ENCODE measurements at places on chromosomes 3 and 15.

- DNase-seq: no peak
Observed at GRCh38 chr15:80698676-80699075, 3.6 kb downstream of the ABHD17C start.

- DNase-seq: no peak
Observed at GRCh38 chr15:44706401-44706800, 4.7 kb downstream of the PATL2 start.

DNA sequence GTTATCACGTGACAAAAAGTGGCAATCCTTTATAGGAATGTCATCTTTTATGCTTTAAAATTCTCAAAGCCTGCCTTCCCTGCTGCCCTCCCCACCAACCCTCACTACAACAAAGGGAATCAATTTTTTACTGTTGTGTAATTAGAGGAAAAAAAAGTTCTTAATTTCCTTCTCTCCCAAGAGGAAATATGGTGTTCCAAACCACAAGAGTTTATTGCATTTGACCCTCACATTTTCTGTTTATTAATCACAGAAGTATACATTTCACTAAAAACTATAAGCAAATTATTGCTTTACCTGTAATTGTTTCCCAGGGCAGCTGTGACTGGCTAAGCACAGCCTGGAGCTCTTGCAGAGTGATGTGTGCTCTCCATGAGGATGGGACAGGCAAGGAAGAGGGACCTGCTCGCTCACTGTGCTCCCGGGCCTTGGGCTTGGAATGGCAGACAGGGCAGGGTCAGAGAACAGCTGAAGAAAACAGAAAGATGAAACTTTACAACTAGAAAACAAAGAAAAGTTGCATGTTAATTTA lies 31.3 kb upstream of the ATP10A start:
- no peak for DNase-seq

DNA sequence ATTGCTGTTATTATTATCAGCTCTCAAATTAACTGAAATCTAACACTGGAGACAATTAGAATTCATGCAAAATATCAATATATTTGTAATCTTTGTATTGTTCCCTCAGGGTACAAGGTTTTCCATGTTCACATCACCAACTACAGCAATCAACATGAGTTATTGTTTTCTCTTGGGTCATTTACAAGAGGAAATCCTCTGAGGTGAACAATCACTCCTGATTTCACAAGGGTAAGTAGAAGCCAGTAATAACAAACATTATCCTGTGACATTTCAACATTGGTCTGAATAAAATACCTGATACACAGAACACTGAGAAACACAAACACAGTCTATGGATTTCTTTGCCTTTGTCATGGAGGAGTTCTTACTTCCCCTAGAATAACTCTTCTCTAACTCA lies 174.0 kb downstream of the SUCNR1 start:
- DNase-seq: no peak

GRCh38 chr3:43616034-43616433 lies 5.8 kb downstream of the ANO10 start:
- DNase-seq: no peak

DNA sequence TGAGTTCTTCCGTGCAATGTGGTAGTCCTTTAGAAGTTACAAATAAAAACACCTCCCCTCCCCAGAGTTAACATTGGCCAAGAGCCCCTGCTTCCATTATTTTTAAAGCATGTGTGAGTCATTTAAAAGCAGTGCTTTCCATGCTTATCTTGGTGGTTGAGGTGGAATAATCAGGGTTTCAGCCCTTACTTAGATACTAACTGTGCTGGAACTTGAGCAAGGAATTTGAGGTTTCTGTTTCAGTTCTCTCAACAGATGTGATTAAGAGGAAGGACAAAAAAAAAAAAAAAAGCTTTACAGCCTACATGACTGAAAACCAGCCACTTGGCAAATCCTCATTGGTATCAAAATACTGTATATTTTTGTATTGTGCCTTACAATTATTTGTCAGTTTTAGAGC lies 64.5 kb downstream of the CGNL1 start:
- DNase-seq: no peak

GRCh38 chr3:134904776-134905646 lies 110.0 kb downstream of the EPHB1 start:
- DNase-seq: no peak

- DNase-seq: no peak
Observed at GRCh38 chr15:45185069-45185779, 2.5 kb downstream of the SHF start.

GRCh38 chr3:50493623-50494022 lies 9.8 kb downstream of the CACNA2D2 start:
- no peak for DNase-seq

GRCh38 chr3:126621627-126622345 lies 33.1 kb downstream of the TXNRD3 start:
- DNase-seq: no peak

- DNase-seq: no peak
Observed at GRCh38 chr3:172099495-172099808, 60.1 kb downstream of the FNDC3B start.

- no peak for DNase-seq
Observed at GRCh38 chr3:165523801-165524200, 313.4 kb downstream of the BCHE start.

GRCh38 chr3:137771401-137772213 lies 7.5 kb downstream of the SOX14 start:
- no peak for DNase-seq

DNA sequence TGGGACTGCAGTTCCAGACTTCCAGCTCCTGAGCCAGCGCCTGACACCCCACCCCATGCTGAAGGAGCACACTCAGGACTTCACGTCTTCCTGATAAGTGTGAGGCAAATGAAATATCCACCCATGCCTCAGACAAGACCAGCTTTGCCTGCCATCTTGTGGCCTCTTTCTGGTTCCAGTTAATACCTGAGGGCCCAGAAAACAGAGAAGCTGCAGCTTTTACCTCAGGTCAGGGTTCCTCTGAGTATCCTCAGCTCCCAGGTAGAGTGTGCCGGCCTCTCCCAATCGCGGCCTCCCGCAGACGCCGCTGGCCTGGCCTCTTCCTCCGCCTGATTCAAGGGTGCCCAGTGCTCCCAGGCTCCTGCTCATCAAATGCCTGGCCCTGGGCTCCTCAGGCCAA lies 5.1 kb upstream of the KLHL6 start:
- DNase-seq: no peak

DNA sequence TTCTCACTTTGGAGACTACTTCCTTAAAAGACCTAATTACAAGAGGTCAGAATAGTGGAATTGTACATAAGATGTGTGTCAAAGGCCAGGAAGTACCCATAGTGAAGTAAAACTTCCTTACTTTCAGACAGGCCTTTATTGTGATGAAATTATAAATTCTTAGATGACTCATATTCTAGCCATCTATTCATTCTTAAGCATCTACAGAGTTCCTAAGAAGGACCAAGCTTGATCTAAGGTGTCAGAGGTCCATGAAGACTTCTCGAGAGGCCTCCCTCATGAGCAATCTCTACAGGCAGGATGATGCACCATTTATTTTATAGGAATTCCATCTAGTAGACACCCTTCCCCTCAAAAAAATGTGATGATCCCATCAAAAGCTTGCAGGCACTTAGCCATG lies 493.3 kb downstream of the MAGI1 start:
- no peak for DNase-seq

DNA sequence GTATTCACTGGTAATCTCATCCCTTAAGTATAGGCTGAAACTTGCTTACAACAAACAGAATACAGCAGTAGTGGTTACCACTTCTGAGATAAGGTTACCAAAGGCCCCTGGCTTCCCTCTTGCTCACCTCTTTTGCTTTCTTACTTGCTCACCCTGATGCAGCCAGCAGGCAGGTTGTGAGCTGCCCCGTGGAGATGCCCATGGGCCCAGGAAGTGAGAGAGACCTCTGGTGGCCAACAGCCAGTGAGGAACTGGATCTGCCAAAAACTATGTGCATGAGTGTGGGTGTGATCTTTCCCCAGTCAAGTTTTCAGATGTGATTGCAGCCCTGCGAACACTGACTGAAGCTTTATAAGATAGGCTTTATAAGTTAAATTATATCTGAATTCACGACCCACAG lies 48.7 kb downstream of the NMNAT3 start:
- no peak for DNase-seq

GRCh38 chr15:98144388-98144787 lies 183.9 kb downstream of the ARRDC4 start:
- DNase-seq: no peak

DNA sequence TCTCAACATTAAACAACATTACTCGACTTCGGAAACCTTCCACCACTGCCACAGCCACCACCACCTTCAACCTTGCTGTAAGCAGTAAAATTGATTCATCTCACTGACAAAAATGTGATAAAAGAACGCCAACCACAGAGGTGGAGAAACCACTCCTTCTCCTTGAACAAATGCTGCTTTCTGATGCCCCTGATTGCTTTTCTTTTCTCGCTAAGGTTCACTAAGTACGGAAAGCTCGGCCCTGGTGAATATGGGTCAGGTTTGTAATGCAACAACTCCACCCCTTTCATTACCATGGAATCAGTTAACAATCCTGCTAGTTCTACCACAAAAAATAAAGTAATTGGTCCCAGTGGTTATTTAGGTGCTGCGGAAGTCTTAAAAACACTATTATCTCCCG lies 44.9 kb downstream of the MEIS2 start:
- DNase-seq: no peak

DNA sequence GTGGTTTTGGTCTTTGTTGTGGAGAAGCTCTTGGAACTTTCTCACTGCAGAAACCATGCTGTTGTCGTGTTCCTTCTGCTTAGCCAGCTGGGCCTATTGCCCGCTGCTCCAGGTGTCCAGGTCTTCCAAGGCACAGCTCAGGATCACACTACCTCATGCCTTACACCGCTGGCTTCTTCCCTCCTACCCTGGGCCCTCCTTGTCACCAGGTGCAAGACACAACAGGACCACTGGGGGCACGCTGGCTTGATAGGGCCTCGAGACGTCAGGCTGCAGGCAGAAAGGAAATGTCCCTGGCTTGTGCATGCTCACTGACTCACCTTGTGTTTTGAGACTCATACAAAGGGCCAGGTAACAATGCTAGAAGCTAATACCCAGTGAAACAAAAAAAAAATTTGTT lies 32.3 kb downstream of the PAQR9 start:
- peak; percentile 61 for DNase-seq

DNA sequence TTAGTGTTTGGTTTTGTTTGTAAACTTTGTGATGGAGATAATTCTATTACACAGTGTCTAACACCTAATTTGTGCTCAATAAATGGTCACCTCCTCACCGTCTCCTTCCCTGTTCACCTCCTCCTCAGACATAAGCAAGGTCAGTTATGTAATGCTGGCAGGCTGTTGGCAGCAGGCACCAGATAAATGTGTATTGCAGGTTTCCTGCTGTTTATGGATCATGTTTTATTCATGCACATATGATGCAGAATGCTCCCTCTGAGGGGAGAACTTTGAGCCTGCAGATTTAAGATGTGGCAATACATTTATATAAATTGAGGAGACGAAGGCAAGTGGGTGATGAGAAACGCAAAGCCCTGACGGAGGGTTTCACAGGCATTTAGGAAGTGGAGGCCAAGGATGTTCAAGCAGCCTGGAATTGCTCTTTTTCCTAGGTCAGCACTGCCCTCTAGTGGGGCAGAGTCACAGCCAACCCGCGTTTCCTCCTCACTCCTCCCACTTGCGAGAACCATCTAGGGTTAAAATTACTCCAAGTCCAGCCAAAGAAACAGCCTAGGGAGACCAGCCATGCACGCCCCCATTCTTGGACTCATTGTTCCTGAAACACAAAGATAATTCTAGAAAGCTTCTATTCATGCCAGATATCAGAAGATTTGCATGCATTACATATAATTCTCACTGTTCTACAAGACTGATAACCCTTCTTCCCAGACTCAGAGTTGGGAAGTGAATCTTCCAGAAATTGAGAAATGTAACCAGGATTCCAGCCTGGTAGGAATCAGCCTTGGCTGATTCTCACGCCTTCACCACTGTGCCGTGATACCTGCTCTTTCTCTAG lies 228.7 kb downstream of the SLCO3A1 start:
- no peak for DNase-seq

GRCh38 chr15:97479957-97480356 lies 480.5 kb upstream of the ARRDC4 start:
- no peak for DNase-seq

DNA sequence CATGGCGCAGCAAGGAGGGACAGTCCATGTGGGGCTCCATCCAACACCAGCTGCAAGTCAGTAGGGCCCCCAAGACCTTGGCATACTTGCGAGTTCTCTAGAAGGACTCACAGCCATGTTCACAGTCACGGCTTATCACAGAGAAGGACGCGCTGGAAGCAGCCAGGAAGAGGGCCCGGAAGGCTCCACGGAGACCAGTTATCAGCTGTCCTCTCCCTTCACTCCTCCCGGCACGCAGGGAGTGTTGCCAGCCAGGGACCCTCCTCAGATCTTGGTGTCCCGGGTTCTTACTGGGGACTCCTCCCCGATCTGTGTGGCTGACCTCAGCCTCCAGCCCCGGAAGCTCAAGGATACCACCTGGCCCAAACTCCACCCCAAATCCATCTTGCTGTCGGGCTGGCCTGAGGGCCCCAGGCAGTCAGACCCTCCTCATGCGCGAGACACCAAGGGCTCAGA lies 68.0 kb downstream of the SLTM start:
- no peak for DNase-seq

- DNase-seq: peak; percentile 42
Observed at GRCh38 chr3:123605789-123606234, 21.0 kb upstream of the HACD2 start.

DNA sequence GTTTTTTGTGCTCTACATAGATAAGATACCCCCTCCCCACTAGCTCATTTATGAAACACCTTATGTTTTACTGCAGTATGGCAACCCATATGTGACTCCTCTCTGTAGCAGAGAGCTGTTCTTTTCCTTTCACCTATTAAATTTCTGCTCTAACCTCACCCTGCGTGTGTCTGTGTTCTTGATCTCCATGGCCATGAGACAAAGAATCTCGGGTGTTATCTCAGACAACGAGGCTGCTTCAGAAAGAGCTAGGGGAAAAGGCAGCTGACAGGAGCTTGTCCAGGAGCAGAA lies 18.0 kb downstream of the CCR8 start:
- no peak for DNase-seq

GRCh38 chr15:62895139-62895866 lies 147.2 kb upstream of the TPM1 start:
- DNase-seq: no peak

GRCh38 chr15:79467865-79468586 lies 35.9 kb downstream of the MINAR1 start:
- no peak for DNase-seq

- DNase-seq: no peak
Observed at GRCh38 chr3:179630753-179631451, 21.9 kb upstream of the USP13 start.

DNA sequence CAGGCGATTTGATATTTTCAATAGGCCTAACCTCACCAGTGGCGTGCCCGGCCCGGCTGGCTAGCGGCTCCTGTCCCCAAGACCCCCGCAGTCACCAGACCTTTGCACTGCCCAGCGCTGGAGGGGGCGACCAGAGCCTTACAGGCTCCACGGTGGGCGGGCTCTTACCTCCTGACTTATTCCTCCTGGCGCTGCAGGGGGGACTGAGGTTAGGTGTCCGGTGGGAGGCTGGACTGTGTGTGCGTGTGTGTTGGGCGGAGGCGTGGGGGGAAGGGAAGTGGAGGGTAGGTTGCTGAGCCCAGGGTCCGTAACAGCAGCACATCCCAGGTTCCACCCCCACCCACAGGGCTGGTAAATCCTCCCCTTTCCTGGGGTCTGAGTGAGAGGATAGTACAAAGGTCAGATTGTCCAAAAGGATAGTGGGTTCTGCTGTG lies 27.5 kb upstream of the THRB start:
- DNase-seq: no peak
